ENCODE measurements at places on chromosomes 12 and 14.
A peak's percentile ranks its signal among the peaks of the same experiment; 100 is the strongest.

DNA sequence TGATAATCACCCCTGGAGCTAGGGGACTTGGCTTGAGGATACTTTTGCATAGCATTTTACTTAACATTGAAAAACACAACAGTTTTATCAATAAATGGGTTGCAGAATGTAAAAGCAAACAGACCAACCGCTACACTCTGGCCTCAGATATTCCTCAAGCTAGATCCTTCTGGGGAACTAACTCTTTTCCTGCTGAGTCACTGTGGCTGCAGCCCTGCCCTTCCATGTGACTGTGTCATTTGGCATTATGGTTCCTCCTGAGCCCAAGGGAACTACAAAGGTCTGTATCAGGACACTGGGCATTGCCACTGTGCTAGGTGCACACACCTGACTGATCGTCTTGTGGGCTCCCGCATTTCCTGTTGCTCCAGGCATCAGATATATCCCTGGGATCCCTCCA is 56.6 kb downstream of the TTC9 start:
- peak; percentile 69 for DNase-seq

DNA sequence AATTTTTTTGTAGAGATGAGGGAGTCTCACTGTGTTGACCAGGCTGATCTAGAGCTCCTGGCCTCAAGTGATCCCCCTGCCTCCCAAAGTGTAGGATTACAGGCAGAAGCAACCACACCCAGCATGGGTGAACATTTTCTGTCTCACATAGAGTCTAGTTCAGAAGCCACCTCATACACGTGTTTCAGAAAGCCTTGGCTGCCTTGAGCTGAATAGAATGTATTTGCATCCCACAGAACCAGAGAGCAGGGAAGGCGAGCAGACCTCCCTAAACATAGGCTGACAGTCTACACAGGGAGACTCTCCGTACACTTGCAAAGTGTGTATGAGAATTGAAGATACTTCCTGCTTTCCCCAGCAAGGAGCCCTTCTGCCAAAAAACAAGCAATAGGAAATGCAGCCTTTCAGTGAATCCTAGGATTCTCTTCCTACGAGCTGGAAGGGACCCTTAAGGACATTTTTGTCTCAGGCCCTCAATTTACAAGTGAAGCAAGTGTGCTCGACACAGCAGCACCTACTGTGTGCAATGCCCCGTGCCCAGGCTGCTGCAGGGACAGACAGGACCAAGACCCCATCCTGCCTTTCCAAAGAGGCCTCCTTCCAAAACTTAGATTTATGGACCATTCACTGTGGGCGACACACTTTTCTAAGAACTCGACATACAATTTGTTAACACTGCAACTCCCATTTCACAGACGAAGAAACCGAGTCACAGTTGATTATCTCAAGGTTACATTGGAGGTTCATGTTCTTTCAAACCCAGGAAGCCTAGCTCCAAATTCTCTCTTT is 11.2 kb downstream of the NUAK1 start:
- DNase-seq: no peak

DNA sequence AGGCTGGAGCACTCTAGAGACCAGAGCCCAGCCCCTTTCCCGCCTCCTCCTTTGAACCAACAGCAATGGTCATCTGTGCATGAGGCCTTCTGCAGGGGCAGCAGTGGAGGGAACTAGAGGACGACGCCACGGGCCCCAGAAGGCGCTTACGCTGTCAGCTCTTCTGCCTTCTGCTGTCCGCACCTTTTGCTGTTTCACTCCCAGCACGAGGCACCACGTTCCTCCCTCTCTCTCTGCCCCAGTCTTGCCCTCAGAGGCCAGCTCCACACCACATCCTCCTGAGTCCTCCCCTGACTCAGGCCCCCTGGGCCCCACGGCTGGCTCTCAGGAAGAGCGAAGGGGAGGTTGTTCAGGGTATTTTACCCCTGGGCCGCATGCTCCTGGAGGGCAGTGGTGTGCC is 15.5 kb downstream of the MMAB start:
- DNase-seq: no peak

GRCh38 chr14:76490735-76491134 is 114.8 kb downstream of the ESRRB start:
- no peak for DNase-seq

DNA sequence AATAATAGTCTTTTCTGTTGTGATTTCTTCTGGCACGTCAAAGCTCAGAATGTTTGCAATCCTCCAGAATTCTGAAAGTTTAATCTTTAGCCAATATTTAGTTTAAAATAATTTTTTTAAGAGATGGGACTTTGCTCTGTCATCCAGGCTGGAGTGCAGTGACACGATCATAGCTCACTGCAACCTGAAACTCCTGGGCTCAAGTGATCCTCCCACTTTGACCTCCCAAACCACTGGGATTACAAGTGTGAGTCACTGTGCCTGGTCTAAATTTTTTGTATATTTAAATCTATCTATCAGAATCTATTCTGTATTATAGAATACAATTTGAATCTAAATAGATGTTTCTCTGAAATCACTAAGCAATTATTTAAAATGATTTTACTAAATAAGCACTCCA is 572.7 kb downstream of the VRK1 start:
- DNase-seq: no peak

- no peak for DNase-seq
Measured at GRCh38 chr12:126742241-126742641, 1524.7 kb upstream of the TMEM132C start.

DNA sequence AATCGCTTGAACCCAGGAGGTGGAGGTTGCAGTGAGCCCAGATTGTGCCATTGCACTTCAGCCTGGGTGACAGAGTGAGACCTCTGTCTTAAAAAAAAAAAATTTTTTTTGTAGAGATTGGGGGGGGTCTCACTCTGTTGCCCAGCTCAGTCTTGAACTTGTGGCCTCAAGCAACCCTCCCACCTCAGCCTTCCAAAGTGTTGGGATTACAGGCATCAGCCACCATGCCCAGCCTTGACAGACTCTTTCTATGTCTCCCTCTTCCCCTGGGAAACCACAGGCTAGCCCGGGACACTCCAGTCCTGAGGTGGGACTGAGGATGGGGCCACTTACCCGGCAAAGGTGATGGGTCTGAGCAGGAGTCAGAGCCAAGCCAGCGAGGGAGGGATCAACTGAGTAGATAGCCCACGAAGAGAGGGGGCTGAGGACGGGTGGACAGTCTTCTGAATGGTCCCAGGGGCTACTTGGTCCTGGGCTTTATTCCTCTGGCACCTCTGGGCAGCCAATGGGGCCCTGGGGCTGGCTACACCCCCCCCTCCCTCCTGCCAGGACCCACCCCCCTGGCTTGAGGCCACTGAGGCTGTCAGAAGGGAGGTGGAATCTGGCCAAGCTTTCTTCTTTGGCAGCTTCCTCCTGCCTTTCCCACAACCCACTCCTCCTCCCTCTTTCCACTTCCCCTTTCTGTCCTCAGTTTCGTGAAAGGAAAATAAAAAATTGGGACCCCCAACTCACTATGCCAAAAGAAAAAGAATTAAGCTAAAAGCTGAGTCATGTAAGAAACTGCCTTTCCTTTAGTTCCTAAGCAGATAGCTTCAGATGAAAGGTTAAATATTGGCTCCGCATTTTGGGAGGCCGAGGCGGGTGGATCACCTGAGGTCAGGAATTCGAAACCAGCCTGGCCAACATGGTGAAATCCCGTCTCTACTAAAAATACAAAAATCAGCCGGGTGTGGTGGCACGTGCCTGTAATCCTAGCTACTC is at the start of gene SDS:
TSS of gene SDS (minus strand) at position 453 of the 981 bp plus-strand sequence. CDS start 4,179 bp downstream, outside the sequence.
- DNase-seq: peak; percentile 26
